ENCODE measurements at places on chromosomes 11 and 22. TPM values are rescaled to one million over a fixed set of nuclear protein-coding genes. Genes with fewer than 3 reads are reported as not detected.

DNA sequence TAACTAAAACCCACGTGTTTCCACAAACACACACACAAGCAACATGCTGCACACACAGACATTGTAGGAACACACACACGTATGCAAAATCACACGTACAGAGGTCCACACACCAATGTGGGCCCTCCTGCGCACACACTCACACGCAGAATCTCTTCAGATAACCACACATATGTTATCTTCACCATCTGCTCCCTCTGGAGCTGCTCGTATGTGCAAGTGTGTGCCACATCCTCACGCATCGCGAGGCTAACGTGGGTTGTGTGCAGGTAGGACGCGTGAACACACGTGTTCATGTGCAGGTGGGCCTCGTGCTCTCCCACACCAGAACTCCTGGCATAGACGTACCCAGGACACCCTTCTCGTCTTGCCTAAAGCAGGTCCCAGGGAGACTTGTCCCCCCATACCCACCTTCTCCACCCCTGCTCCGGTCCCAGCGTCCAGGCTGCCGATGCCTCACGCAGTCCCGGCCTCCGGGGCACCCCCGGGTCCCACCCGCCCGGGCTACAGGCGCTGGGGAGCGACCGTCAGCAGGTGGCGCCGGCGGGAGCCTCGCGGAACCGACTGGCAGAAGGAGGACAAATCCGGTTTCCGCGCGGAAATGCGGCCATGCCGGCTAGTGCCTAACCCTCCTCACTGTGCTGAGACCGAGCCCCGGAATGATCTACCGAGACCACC lies 10.3 kb upstream of the IGSF9B start:
- DNase-seq = no peak

- DNase-seq = no peak
These were observed 19.3 kb downstream of the RFPL1 start for GRCh38 chr22:29457730-29458129.

GRCh38 chr11:123977731-123978347 lies at the start of gene OR10S1:
TSS of gene OR10S1 (minus strand) at chr11:123977781. CDS start at chr11:123977664, 117 bp downstream.
- DNase-seq = no peak

DNA sequence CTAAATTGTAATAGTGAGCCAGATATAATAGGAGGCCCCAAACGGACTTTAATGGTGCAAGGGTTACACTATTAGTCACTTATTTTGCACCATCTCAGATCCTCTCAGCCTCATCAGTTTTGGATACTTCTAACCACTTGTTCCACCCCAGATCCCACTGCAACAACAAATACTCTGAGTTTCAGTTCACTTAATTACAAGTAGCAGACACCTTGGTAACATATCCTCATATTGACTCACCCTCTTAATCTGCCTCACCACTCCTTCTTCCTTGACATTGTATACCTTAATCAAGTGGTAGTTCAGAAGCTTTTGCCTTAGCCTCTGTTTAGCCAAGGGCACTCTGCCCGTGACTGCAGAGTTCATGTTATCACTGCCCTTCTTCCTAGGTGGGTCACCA lies 256.1 kb upstream of the UBASH3B start:
- no peak for DNase-seq

DNA sequence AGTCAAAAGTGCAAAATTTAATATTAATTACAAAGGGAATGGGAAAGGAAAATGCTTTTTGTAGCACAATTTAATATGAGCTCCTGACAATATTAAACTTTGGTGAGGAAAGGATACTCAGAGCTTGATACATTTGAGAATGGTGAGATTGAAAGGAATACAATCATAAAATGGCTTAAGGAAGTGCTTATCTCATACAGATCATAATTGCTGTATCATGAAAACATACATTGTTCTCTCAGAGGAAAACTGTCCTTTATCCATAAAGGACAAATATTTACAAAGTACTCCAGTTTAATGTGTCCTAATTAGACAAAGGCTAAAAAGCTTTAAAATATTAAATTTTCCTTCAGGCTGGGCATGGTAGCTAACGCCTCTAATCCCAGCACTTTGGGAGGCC lies 260.4 kb downstream of the TMEM135 start:
- no peak for DNase-seq

DNA sequence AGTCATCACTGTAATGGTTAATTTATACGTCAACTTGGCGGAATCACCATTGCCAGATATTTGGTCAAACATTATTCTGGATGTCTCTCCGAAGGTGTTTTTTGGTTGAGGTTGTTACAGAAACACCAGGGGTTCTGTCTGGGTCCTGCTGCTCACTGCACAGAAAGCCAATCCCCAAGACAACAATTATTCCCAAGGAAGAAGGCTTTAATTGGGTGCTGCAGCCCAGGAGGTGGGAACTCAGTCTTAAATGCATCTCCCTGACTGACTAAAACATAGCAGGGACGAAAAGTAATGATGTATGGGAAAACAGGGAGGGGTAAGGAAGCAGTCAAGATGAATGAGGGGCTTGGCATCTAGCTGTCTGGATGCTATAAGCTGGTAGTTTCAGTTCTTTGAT lies 331.3 kb downstream of the TBC1D22A start:
- DNase-seq = no peak

- no peak for DNase-seq
These were observed 9.5 kb upstream of the RFPL3 start for GRCh38 chr22:32348031-32348611.

GRCh38 chr11:60762851-60763691 lies 6.4 kb downstream of the MS4A15 start:
- no peak for DNase-seq

DNA sequence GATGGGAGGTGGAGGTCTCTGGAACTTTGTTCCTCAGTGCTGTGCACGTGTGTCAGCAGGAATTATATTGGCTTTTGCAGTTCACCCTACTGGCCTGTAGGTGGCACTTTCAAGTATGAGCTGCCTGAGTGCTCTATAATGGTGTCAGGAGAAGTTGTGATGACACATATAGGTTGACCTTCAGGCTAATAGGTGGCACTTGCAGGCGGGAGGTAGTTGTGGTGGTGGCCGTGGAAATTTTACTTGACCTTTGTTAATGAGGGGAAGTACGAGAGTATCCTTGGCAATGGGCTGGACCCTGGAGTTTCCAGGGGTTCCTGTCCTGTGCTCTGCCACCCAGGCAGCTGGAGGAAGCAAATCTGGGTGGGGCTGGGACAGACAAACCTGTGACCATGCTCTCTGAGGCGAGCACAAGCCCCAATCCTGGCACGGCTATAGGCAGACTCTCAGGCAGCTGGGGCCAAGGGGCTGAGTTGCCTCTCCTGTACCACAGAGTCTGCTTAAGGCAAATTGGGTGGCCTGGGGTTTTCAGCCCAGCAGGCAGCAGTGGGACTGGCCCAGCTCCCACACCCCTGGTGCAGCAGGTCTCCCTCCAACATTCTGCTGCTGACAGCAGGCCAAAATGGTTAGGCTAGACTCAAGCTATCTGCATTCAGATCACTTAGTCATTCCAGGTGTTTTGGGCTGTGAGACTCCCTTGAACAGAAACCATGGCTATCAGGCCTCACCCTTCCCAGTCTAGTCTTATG lies 147.5 kb upstream of the CTSC start:
- DNase-seq = no peak

DNA sequence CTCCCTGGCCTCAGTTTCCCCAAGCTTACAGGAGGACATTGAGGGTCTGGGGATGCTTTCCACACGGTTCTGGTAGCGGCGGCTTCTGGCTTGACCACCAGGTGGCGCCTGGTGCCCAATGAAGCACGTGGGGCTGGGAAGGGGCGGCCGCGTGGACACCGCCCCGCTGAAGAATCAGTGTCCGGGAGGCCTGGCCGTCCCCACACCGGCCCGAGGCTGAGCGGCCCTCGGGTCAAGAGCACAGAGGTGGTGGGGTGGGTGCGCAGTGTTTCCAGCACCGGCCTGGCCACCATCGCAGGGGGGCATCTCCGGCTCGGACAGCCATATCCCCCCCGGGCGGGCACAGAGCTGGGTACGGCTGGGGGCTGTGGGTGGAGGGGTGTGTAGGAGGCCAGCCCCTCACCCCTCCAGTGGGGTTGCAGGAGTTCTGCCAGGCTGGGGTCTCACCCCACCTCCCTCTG lies 27.8 kb upstream of the PPARA start:
- DNase-seq = peak; percentile 84

- no peak for DNase-seq
These were observed 203.8 kb upstream of the TMEM45B start for GRCh38 chr11:129611661-129612446.

GRCh38 chr11:26483108-26483507 lies 89.0 kb downstream of the MUC15 start:
- DNase-seq = no peak

GRCh38 chr11:22479971-22480720 lies 142.0 kb downstream of the SLC17A6 start:
- DNase-seq = no peak

GRCh38 chr22:50376085-50376651 lies 33.0 kb downstream of the PPP6R2 start:
- no peak for DNase-seq

GRCh38 chr11:100635194-100635593 lies 51.9 kb upstream of the ARHGAP42 start:
- no peak for DNase-seq

DNA sequence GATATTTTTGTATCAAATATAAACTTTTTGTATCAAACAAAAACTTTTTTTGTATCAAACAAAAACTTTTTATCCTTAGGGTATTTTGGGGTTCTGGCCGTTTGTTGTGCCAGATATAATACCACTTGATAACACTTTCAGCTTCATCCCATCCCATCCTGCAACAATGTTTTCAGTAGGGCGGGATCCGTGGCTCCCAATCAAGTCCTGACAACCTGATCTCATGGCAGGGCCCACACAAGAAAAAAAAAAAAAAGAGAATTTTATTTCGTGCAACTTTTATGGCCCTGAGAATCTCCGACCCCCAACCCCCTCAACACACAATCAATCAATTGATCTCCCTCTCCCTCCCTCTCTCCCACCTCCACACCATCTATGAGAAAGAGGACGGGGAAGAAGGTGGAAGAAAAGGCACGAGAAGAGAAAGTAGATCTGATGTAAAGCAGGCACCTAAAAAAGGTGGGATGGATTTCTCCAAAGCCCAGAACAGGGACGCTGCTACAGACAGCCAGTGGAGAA lies 4749.6 kb upstream of the OR11H1 start:
- DNase-seq = no peak

DNA sequence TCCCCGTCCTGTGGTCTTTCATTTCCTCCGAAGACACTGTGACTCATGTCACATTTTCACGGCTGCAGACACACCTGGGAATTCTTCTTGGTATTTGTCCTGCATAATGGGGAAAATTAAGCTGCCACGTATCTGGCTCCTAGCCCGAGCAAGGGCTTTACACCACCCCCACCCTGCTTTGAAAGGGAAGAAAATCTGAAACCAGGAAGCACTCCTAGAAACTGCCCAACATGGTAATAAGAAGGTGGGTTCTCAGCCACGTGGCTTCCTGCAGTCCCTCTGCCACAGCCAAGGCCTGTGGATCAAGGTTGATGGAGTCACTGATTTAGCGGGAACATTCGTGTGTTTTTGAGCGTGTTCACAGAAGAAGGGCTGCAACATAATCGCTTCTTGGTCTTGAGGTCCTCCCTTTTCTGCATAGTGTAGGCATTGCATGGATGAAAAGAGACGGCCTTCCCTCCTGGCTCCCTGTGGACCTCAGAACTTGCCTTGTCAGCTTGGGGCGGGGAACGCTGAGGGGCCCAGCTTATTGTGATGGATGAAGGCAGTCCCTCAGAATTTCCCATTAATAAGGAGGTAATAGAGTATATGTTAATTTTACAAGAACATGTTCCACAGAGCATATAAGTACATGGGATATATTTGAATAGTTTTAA lies 292.0 kb downstream of the NTM start:
- DNase-seq = no peak

Gene BAIAP2L2
- 1.9 TPM for total RNA-seq

Gene CFAP300
- total RNA-seq = 3.3 TPM

Gene NXPE2
- 0.34 TPM for total RNA-seq

Gene KCNK7
- 0.95 TPM for total RNA-seq

All from mesothelial cell of epicardium (in vitro differentiated cells).